Neural crest cell (in vitro differentiated cells): ENCODE measurements at places on chromosomes 7 and 10. TPM values are rescaled to one million over a fixed set of nuclear protein-coding genes. Genes with fewer than 3 reads are reported as not detected.

The ZNF277 gene
- 20.2 and 20.9 TPM in 2 replicates for total RNA-seq

DNA sequence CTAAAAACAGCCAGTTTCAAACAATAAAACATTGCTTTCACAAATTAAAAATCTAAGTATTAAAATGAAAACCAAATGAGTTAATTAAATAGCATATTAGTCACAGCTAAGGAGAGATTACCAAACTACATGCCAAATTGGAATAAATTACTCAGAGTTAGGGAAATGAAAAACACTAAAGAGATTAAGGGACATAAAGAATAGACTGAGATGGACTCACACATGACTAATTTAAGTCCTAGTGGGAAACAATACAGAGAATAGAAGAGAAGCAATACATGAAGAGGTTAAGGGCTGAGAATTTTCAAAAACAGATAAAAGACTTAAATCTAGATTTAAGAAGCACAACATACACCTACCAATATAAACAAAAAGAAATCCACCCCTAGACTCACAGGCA, 110.6 kb downstream of the ZFAND4 start:
- DNase-seq, result no peak

DNA sequence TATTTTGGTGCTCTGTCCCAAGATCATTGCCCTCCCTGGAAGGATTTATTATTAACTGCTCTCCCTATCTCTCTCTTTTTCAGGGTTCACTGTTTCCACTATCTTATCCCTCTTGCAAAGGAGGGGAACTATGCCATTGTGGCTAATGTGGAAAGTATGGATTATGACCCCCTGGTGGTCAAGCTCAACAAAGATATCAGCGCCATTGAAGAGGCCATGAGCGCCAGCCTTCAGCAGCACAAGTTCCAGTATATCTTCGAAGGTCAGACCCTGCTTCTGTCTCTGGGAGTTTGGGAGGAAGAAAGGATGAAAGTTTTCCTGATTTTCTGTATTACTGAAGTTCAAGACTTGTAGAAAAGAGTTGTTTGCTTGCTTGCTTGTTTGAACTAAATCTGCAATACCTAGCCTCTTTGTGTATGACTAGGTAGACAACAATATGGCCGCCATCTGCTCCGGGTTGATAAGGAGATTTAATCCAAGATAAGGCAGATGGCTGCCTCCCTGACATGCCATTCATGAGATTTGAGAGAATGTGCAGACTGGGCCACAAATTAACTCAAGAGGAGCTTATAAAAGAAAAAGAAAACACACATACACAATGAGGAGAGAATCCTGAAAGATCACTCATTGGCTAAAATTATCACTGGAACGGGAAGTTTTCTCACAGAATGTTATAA, 122.2 kb upstream of the LRGUK start:
- DNase-seq, result no peak

The ZNF467 gene
- 1.9 and 2.3 TPM in 2 replicates for total RNA-seq

DNA sequence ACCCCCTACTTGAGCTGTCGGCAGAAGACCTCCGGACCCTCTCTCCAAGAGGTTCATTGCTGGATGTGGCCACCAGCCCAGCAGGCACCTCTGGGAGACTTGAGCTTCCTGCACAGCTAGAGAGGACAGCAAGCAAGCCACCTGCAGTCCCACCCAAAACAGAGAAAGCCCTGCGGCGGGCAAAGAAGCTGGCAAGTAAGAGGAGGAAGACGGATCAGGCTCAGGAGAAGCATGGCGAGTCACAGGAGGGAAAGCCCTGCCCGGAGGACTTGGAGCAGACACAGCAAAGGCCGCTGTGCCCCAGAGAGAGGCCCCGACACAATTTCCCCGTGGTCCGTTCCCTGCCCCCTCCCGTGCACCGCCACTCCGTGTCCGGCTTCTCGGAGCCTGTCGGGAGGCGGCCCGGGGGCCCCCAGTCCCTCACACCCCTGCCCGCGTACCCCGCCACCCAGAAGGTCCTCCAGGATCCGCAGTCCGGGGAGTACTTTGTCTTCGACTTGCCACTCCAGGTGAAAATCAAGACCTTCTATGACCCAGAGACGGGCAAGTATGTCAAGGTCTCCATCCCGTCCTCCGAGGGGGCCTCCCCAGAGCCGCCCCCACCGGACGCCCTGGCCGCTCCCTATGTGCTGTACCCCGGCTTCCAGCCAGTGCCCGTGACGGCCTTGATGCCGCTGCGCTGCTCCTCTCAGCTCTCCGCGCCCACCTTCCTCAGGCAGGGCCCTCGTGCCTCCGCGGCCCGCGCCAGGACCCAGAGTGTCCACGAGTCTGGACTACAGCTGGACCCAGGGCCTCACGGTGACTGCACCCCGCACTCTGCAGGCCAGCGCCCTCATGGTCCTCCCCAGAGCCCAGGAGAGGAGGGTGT, 27.2 kb downstream of the C10orf71 start:
- no peak for DNase-seq

DNA sequence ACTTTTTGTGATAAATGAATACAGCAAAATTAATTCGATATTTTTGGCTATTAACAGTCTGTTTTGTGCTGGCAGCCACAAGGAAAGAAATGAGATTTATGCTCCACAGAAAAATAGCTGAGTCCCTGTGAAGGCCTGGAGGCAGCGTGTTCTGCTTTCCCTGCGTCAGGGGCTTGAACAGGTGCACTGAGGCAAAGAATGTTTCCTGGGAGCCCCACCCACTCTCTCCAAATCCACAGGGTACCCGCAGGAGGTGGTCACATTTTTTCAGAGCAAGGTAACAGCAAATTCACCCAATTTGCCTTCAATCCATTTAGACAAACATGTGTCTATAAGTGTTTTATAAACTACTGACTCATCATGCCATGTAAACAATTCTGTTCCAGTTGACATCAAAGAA, 308.1 kb downstream of the TCERG1L start:
- DNase-seq, result no peak
